ENCODE measurements at places on chromosomes 5 and 9.

- no peak for DNase-seq
Measured at GRCh38 chr5:54579591-54580295, 62.2 kb downstream of the SNX18 start.

DNA sequence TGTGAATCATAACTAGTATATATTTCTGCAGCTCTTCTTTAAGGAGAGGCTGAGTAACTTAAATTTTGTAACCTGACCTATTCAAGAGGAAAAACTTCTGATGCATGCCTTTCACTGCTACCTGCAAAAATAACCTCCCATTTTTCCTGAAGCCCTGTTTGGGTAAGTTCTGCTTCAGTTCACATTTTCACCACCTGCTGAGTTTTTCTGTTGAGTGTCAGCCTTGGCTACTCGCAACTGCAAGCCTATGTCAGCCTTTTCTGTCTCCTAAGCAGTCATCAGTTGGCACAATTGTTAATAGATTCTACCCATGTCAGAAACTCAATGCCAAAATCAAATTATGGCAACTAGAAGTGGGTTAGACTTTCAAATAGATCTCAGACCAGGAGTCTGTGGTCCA is 8.2 kb upstream of the TNFAIP8 start:
- DNase-seq: peak; percentile 93

DNA sequence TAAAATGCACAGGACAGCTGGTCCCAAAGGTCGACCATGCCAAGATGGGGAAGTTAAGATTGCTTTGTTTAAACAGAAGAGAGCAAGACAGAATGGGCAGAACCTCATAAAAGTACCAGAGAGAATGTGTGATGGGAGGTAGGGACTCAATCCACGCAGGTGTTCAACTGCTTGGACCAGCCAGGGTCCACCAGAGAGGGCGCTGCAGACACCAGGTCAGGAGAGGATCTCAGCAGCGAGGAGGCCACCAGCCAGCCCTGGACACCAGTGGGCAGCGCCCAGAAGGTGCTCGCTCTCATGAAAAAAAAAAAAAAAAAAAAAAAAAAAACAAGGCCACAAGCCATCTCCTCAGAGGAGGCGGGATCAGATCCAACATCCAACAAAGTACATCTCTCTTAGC is 81.8 kb downstream of the SHC3 start:
- peak; percentile 7 for DNase-seq

DNA sequence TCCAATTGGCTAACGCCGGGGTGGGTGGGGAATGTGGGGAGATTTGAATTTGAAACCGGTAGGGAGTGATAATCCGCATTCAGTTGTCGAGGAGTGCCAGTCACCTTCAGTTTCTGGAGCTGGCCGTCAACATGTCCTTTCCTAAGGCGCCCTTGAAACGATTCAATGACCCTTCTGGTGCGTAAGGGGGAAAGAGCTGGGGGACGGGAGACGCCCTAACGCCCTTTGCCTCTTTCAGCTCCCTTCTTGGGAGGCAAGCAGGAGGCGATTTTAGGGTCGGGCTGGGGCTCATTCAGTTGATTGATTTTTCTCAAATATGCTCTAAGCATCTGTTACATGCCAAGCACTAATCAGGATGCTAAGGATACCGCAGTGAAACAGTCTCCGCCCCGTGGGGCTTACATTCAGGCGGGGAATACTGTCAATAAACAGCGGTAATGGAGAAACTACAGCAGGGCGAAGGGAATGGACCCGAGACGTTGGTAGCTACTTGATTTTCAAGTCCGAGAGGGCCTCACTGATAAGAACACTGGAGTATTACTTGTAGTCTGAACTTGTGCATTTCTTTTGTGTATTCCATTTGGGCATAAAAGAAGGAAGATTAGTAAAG is at the start of gene HMMR:
TSS of gene HMMR (plus strand) at position 71 of the 610 bp plus-strand sequence. CDS start at position 132, 61 bp downstream.
- DNase-seq: peak; percentile 91

- peak; percentile 54 for DNase-seq
Measured at GRCh38 chr5:117880932-117881331, 1107.4 kb downstream of the DTWD2 start.

GRCh38 chr9:133351526-133351907 is 3.5 kb downstream of the RPL7A start:
- no peak for DNase-seq

GRCh38 chr5:132063090-132063911 is 2.8 kb downstream of the IL3 start:
- peak; percentile 86 for DNase-seq

GRCh38 chr5:132376694-132377641 is 7.5 kb downstream of the SLC22A5 start:
- no peak for DNase-seq

DNA sequence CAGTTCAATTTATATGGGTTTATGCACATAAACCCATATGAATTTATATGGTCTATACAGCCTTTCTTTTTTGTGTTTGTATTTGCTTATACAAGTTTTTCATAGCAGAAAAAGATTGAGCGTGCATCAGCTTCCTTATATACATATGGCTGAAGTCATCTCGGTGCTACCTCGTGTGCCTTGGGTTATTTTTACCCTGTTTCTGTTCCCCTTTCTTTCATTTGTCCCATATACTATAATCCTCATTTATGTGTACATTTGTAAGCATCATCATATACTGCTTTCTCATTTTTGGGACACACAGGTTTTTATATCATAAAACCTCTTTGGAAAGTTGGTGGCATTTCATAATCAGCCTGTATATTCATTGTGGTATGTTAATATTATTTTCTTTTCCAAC is 107.8 kb upstream of the ADAMTSL1 start:
- DNase-seq: no peak

DNA sequence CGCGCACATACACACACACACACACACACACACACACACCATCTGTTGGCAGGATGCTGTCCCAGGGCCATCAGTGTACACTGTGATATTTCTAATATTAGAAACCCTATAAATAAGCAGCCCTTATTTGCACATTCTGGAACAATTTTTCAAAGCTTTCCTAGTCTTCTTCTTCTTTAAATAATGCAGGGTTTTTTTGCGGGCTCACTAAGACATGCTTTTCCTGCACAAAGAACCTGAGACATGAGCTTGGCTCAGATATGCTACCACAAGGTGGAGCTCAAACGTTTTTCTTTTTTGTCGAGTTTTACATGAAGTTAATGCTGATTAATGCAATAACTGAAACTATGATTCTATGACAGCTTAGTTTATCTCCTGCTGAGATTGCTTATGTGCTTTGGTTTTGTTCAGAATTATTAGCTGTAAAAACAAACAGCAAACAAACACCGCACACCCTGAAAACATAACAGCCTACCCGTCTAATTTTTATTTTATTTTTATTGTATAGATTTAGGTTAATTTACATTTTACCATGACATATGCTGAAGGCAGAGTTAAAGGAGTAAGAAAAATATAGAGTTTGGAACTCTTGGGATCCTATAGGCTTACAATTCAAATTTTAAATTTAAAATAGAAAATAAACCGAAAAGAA is 95.8 kb downstream of the ALDH1A1 start:
- peak; percentile 87 for DNase-seq

DNA sequence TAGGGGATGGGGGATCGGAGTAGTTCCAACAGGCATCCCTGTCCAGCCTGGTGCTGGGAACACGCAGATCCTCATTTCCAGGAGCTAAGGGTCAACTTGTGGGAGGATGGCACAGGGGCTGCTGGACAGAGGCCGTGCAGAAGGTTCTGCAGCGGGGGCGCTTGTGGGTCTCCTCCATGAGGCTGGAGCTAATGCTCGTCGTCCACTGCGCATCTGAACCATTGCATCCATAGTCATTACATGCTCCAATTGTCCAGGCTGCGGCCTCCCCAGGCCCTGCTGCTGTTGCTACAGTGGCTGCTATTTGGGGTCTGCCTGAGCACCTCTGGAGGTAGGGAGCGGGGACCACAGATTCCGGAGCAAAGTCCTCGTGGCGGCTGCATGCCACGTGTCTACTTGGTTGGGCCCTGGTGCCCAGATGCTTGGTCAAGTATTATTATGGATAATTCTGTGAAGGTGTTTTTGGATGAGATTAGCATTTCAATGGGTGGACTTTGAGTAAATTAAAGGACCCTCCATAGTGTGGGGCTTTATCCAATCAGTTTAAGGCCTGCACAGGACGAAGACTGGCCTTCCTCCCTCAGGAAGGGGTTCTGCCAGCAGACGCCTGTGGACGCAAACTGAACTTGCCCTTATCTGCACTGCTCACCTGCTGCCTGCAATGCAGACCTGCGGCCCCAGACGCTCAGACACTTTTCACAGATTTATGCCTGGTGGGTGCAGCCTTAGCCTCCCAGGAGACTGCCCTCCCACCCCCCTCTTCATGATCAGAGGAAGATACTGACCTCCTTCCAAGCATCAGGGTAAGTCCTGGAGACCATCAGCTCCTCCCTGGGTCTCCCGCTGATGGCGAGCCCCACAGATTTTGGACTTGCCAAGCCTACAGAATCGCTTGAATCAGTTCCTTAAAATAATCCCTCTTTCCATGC is 127.5 kb upstream of the IRX4 start:
- no peak for DNase-seq

- no peak for DNase-seq
Measured at GRCh38 chr9:93200449-93200742, 16.5 kb downstream of the WNK2 start.

DNA sequence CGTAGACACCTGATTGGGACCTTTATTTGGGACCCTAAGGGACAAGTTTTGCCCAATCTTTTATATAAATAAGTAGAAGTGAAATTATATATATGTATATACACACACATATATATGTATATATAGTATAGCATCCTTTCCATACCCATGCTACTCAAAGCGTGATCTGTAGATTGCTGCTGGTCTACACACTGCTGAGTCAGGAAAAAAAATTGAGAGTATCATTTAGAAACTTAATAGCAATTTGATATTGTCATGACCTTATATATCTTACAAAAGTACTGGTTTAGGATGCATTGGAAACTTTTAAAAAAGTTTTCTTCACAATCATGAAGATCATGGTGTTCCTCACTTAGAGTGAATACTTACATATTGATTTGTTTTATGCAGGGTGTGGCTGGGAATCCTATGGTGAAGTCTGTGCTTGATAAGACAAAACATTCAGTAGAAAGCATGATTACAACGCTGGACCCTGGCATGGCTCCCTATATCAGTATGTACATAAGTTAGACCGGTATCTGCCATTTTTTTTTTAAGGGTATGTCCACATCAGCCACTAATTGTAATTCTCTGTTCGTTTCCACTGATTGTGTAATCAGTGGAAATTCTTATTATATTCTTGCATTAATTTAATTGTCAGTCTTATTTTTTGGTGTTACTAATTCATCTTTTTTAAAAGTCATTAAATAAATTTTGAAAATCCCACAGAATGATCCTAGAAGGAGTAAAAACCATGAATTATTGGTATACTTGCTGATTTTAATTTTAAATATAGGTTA is 12.7 kb downstream of the PRRC1 start:
- no peak for DNase-seq

DNA sequence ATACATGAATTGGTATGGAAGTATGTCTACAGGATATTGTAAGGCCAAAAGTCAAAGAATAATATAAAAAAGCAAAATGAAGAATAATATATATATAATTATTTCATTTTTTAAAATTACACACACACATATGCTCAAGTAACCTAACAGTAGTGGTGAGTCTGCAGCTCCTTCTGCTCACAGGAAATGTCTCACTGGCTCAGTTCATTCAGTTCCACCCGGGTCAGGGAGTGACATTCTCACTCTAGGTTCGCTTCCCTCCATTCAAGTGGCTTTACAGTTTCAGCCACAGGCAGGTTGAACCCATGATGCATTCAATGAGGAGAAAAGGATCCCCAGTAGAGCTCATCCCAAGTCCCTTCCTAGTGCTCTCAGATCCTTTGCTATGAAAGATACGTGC is 90.8 kb downstream of the SUSD1 start:
- DNase-seq: no peak

GRCh38 chr5:74035521-74035937 is 409.5 kb downstream of the ARHGEF28 start:
- DNase-seq: peak; percentile 79

- DNase-seq: peak; percentile 67
Measured at GRCh38 chr9:81671880-81672280, 17.5 kb downstream of the TLE1 start.

GRCh38 chr5:139644001-139644456 is 4.1 kb upstream of the CXXC5 start:
- no peak for DNase-seq

- DNase-seq: peak; percentile 17
Measured at GRCh38 chr5:151664694-151665585, 21.8 kb downstream of the SPARC start.

DNA sequence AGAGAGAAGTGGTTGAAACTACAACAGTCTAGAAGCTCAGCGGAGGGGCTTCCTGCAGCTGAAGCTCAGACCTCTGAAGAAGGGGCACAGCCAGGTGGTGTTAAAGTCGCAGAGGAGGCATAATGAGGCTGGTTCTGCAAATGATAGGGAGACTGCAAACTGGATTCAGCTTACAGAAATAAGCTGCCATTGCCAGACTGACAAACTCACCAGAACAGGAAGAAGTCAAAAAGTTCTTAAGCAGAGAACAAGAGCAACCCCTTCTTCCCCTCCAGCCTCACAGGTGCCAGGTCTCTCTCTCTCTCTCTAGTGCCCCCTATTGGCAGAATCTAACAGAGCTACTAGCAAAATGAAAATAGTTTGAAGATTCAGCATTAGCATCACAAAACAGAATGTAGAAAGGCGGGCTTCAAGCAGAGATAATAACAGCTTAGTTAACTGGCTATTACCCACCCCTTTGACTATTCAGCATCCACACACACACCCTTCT is 76.7 kb downstream of the GRAMD2B start:
- peak; percentile 98 for DNase-seq

- DNase-seq: peak; percentile 78
Measured at GRCh38 chr9:93226819-93227218, 42.9 kb downstream of the WNK2 start.

DNA sequence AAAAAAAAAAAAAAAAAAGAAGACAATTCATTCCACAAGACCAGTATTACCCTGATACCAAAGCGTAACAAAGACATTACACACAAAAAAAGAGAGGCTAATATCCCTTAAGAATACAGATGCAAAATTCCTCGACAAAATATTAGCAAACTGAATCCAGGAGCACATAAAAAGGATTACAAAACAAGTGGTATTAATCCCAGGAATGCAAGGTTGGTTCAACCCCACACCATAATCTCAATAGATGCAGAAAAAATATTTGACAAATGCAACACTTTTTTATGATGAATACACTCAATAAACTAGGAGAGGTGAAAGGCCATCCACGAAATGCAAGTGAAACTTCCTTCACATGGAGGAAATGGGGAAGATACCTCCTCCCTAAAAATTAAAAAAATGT is 80.1 kb upstream of the TLR4 start:
- no peak for DNase-seq

DNA sequence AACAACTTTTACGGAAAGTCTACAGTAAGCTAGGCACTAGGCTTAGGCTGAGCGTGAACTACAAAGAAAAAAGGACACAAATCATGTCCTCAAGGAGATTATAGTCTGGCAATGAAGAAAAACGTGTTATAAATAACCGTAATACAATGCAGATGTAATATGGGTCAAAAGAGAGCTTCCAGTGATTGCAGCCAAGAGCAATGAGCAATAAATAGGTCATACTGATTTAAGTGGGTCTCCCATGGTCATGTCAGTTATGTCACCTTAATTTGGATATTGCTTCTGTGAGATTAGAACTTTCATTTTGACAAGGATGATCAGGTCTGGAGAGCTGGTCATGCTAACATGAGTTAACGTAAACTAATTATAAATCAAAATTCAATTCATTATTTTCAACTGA is 158.6 kb upstream of the GNA14 start:
- DNase-seq: no peak
